ENCODE measurements at places on chromosomes 1 and 21. TPM values are rescaled to one million over a fixed set of nuclear protein-coding genes. Genes with fewer than 3 reads are reported as not detected.

NPPA gene
- total RNA-seq: not detected

VAMP3 gene
- 63.1 TPM for total RNA-seq

LINGO4 gene
- not detected for total RNA-seq

TEDDM1 gene
- not detected for total RNA-seq

NBPF6 gene
- not detected for total RNA-seq

BCAN gene
- not detected for total RNA-seq

TMEM240 gene
- total RNA-seq: 0.44 TPM

CCDC185 gene
- 0.05 TPM for total RNA-seq

AIRE gene
- not detected for total RNA-seq

HPDL gene
- total RNA-seq: 4.4 TPM

RNF11 gene
- 25.6 TPM for total RNA-seq

HSD3B1 gene
- total RNA-seq: not detected

SPATA46 gene
- not detected for total RNA-seq

LCE1C gene
- total RNA-seq: not detected

CDA gene
- total RNA-seq: 41.1 TPM

TDRD5 gene
- total RNA-seq: 0.02 TPM

ANGPTL3 gene
- not detected for total RNA-seq

SLC35F3 gene
- 3.3 TPM for total RNA-seq

USP25 gene
- 11.6 TPM for total RNA-seq

ARMH1 gene
- total RNA-seq: 0.54 TPM

ZFYVE9 gene
- total RNA-seq: 9.2 TPM

All from A549 treated with DMSO at 1 μM for 4 hours (cell line).